Stimulated activated CD8-positive, alpha-beta memory T cell treated with anti-CD3 and anti-CD28 coated beads, Interleukin-15, amount 100 ng/mL, for 24 hours (primary cell): ENCODE measurements at places on chromosomes 2 and 18.

GRCh38 chr2:187362151-187362550, 85.9 kb downstream of the CALCRL start:
- no peak for DNase-seq

- DNase-seq: no peak
Measured at GRCh38 chr2:207883002-207883780, 113.5 kb upstream of the FZD5 start.

GRCh38 chr2:60867848-60868247, 13.5 kb upstream of the REL start:
- DNase-seq: no peak

GRCh38 chr2:237136824-237137223, 51.1 kb downstream of the COPS8 start:
- no peak for DNase-seq
